Activated CD4-positive, alpha-beta T cell treated with anti-CD3 and anti-CD28 coated beads, Interleukin-2, amount 10 ng/mL, durations not matched to agents 7 days and 5 days (primary cell): ENCODE measurements at places on chromosomes 3 and 15. TPM values are rescaled to one million over a fixed set of nuclear protein-coding genes. Genes with fewer than 3 reads are reported as not detected.

GRCh38 chr3:107911337-107912000, 179.4 kb downstream of the CD47 start:
- H3K36me3 ChIP-seq = no peaks in the 10 kb centered on the region
- H3K4me1 ChIP-seq = peaks cover 17% of the 10 kb centered on the region
- H3K27ac ChIP-seq = no peak overlapping the region
- H3K27me3 ChIP-seq = peaks cover 6% of the 10 kb centered on the region
- no peak overlapping the region for H3K4me3 ChIP-seq

- DNase-seq = no peak
- H3K36me3 ChIP-seq = no peaks in the 10 kb centered on the region
- no peak overlapping the region for H3K4me3 ChIP-seq
- H3K4me1 ChIP-seq = no peaks in the 10 kb centered on the region
- H3K27me3 ChIP-seq = no peaks in the 10 kb centered on the region
Measured at GRCh38 chr3:8854656-8855055, 85.2 kb upstream of the OXTR start.

GRCh38 chr3:15491143-15491542, 30.4 kb downstream of the COLQ start:
- no peak overlapping the region for H3K4me3 ChIP-seq
- H3K27me3 ChIP-seq = no peaks in the 10 kb centered on the region
- H3K27ac ChIP-seq = no peak overlapping the region
- peaks cover 6% of the 10 kb centered on the region for H3K4me1 ChIP-seq

GRCh38 chr3:50275996-50276761, 2.7 kb upstream of the LSMEM2 start:
- H3K4me3 ChIP-seq = no peak overlapping the region
- DNase-seq = peak; percentile 51
- peaks cover 44% of the 10 kb centered on the region for H3K27me3 ChIP-seq
- peak overlapping the region; percentile 9 for H3K27ac ChIP-seq
- peaks cover 35% of the 10 kb centered on the region for H3K4me1 ChIP-seq

GRCh38 chr3:45387636-45388348, 584 bp upstream of the LARS2 start:
- peak overlapping the region; percentile 92 for H3K27ac ChIP-seq
- H3K36me3 ChIP-seq = peaks cover 4% of the 10 kb centered on the region
- H3K4me3 ChIP-seq = peak overlapping the region; percentile 96
- no peak for DNase-seq

DNA sequence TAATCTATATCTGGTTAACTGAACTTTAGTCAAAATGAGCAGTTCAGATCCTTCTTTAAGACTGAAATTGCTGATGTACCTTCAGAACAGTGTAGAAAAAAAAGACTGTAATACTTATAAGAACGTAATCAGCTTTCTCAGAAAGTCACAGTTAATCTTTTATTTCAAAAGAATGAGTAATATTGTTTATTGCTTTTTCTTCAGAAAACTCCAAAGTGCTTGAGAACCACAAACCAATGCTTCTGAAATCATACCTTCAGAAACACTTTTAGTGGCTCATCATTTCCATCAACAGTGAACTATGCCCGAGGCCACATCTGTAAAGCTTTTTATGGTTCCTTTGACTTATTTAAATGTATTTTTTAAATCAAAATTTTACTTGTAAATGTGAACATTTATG, 33.3 kb upstream of the CLASP2 start:
- no peak overlapping the region for H3K27ac ChIP-seq
- H3K36me3 ChIP-seq = peaks cover 4% of the 10 kb centered on the region
- H3K4me3 ChIP-seq = no peak overlapping the region
- H3K27me3 ChIP-seq = peaks cover 2% of the 10 kb centered on the region
- H3K4me1 ChIP-seq = no peaks in the 10 kb centered on the region

DNA sequence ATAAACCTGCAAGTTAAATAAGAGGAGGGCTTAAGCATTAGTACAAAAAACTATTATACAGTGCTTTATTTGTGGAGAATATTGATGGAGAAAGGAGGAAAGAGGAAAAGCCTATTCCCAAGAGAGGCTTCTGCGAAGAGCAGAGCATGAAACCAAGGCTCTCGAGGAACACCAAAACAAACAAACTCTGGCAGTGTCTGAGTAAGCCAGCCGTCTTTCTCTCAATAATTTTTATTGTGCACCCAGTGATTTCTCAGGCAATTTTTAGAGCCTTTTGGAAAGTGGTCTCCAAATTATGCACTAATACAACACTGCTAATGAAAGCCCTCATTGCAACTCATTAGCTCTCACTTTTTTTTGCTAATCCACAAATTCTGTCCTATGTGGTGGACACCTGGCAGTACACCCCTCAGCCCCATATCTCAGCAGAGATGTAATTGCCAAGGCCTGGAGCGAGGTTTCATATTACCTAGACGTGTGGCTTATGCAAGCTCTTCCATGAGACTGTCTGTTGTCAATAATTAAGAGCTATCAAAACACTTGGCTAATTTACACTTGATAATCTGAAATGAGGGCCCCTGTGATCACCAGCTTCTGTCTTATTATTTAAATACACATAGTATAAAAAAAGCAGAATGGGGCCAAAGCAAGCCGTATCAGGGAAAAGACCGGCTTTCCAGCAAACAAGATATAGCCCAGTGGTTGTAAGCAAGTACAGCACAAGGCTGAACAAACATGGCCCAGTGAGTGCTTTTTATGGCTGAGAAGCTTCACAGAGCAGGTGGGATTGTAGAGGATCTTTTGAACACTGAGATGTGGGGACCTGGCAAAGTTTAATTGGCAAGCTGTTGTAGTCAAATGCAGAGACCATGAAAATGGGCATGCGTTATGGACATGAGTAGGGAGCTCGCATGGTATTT, 216.9 kb downstream of the ROBO2 start:
- DNase-seq = no peak
- H3K27me3 ChIP-seq = no peaks in the 10 kb centered on the region
- H3K36me3 ChIP-seq = no peaks in the 10 kb centered on the region
- no peak overlapping the region for H3K27ac ChIP-seq

GRCh38 chr3:151322511-151322910, 5.9 kb upstream of the GPR87 start:
- peaks cover 9% of the 10 kb centered on the region for H3K4me1 ChIP-seq
- H3K27ac ChIP-seq = peak overlapping the region; percentile 3
- H3K27me3 ChIP-seq = no peaks in the 10 kb centered on the region
- DNase-seq = no peak

DNA sequence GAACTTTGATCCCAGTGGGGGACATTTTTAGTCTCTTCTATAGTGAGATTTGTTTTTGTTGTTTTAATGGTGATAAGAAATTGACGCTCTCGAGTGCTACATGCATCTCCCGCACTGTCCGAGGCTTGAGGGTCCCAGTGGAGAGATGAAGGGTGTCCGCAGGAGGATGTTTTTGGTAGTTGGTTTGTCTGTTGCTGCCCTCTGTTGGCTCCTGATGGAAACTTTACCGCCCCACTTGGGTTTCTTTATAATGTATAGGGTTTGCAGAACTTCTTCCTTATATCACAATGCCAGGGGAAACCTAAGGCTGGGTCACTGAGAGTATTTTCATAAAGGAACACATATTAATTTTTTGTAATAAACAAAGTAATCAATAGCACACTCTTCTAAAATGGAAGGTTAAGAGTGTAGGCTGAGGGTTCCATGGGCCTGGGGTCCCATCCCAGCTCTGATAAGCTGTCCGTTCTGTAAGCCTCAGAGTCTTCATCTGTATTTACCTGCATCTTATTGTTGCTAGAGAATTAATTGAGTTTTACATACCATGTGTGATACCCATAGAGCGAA, 185.3 kb upstream of the FEZF2 start:
- H3K4me1 ChIP-seq = no peaks in the 10 kb centered on the region
- H3K36me3 ChIP-seq = no peaks in the 10 kb centered on the region
- H3K27me3 ChIP-seq = no peaks in the 10 kb centered on the region
- no peak overlapping the region for H3K4me3 ChIP-seq
- DNase-seq = no peak
- H3K27ac ChIP-seq = no peak overlapping the region

DNA sequence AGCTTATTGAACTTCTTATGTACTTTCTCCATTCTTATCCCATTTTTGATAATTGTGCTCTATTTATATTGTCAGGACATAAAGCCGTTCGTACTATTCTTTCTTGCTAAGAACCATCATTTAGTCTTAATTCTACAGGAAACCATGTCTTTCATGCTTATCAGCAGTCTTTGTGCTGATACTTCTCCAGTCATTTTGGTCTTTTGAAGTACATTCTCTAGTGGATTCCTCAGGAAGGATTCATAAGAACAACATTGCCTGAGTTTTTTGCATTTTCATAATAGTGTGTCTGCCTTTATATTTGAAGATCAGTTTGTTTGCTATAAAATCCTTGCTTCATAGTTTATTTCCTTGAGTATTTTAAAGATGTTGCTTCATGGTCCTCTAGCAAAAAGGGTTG, 126.6 kb upstream of the NEO1 start:
- no peak for DNase-seq
- peaks cover 59% of the 10 kb centered on the region for H3K27me3 ChIP-seq
- no peak overlapping the region for H3K4me3 ChIP-seq
- peaks cover 4% of the 10 kb centered on the region for H3K4me1 ChIP-seq
- H3K27ac ChIP-seq = no peak overlapping the region

DNA sequence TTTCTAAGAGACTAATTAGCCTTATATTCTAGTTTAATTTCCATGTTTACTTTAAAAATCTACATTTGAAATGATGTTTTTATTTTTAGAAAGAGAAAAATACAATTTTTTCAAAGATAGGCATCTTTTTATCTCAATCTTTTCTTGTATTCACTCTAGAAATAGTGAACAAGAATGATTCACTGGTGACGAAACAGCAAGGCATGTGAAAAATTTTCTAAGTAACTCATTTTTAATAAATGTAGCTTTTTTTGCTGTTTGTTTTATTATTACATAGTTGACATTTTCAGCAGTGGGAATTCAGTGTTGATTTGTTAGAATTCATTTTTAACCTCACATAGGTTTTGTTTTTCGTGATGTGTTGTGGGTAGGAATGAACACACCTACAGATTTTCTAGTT, 1226.4 kb downstream of the NSUN3 start:
- no peak for DNase-seq
- H3K36me3 ChIP-seq = no peaks in the 10 kb centered on the region
- no peaks in the 10 kb centered on the region for H3K27me3 ChIP-seq
- H3K4me3 ChIP-seq = no peak overlapping the region
- H3K27ac ChIP-seq = no peak overlapping the region

GRCh38 chr15:61879219-61879618, 181.0 kb downstream of the VPS13C start:
- no peaks in the 10 kb centered on the region for H3K27me3 ChIP-seq
- H3K4me3 ChIP-seq = no peak overlapping the region
- peaks cover 11% of the 10 kb centered on the region for H3K36me3 ChIP-seq
- no peaks in the 10 kb centered on the region for H3K4me1 ChIP-seq
- no peak overlapping the region for H3K27ac ChIP-seq

GRCh38 chr3:29545615-29546014, 264.7 kb downstream of the RBMS3 start:
- no peaks in the 10 kb centered on the region for H3K27me3 ChIP-seq
- no peak overlapping the region for H3K4me3 ChIP-seq
- no peaks in the 10 kb centered on the region for H3K4me1 ChIP-seq
- no peak for DNase-seq

DNA sequence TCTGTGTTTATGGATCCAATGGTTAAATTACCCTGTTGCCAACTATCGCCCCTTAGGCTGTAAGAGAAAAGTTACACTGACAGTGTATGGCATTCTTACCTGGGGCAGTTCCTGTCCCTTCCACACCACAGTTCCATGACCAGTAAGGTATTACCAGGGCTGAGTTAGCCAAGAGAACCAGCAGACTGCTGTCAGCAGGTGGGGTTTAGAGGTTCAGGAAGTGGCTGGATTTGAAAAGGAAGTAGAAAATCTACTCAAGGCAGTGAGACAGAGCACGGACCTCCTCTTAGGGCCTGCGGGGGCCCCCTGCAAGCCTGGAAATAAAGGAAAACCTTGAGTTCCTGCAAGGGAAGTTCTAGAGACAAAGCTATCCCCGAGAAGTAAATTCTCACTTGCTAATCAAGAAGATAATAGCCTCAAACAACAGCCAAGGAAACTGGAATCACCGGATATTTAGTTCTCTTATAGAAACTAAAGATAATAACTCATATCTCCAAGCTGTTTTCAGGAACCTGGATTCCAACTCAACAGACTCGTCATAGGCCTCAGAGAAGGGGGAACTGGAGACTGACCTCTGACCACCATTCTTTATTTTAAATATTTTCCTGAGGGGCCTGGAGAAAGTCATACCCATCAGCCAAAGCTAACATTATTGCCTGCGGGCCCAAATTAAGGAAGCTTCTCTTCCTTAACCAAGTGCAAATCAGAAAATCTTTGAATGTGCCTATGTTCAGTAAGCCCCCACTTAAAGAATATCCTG, 161.7 kb downstream of the ANXA2 start:
- H3K4me1 ChIP-seq = peaks cover 6% of the 10 kb centered on the region
- peaks cover 30% of the 10 kb centered on the region for H3K27me3 ChIP-seq
- H3K27ac ChIP-seq = no peak overlapping the region
- DNase-seq = no peak
- no peak overlapping the region for H3K4me3 ChIP-seq

GRCh38 chr3:18892047-18892446, 256.3 kb upstream of the KCNH8 start:
- no peak overlapping the region for H3K27ac ChIP-seq
- DNase-seq = no peak
- peaks cover 23% of the 10 kb centered on the region for H3K4me1 ChIP-seq
- peaks cover 3% of the 10 kb centered on the region for H3K27me3 ChIP-seq
- no peaks in the 10 kb centered on the region for H3K36me3 ChIP-seq

DNA sequence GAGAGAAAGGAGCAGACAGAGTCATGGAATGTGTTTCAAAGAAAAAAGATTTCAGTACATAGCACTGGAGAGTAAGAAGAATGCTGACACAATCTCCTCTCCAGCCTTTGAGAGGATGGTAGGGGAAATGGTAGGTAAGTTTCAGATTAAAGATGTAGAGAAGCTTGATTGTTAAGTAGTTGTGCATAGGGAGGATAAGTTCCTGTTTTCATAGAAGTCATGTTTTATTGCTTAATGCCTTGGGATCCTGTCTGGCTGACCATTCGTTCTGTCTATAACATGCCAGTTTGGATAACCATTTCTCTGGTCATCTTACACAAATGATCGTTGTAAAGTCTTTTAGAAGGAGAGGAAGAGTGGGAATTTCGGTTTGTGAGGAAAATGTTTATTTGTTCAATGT, 95.7 kb upstream of the IGSF10 start:
- no peak for DNase-seq

- H3K4me1 ChIP-seq = no peaks in the 10 kb centered on the region
- no peaks in the 10 kb centered on the region for H3K36me3 ChIP-seq
- peaks cover 6% of the 10 kb centered on the region for H3K27me3 ChIP-seq
- DNase-seq = peak; percentile 7
- no peak overlapping the region for H3K4me3 ChIP-seq
Measured at GRCh38 chr3:136042608-136043221, 77.2 kb downstream of the PPP2R3A start.

DNA sequence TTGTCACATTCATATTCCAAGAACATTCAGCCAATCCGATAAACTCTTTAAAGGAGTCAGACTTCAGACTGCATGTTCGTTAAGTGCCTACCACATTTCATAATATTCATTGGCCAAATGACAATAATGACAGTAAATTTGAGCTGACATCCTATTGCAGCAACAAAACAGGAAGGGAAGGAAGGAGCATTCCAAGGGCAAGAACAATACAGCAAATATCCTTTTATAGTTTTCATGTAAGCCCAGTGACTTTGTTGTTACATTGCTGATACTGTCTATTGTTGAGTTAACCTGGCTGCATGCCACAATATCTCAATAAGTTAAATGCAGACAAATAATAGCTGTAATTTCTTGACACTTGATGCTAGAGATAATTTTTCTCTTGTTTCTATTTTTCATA, 16.4 kb upstream of the CBLB start:
- H3K27me3 ChIP-seq = no peaks in the 10 kb centered on the region
- H3K27ac ChIP-seq = no peak overlapping the region
- no peaks in the 10 kb centered on the region for H3K36me3 ChIP-seq

DLEC1 gene
- total RNA-seq = 2.3 TPM

KNL1 gene
- 69.0 TPM for total RNA-seq

GP9 gene
- not detected for total RNA-seq

IL20RB gene
- total RNA-seq = 1.6 TPM
